ENCODE measurements at places on chromosomes 2 and 18. TPM values are rescaled to one million over a fixed set of nuclear protein-coding genes. Genes with fewer than 3 reads are reported as not detected.

PRKAG3 gene
- total RNA-seq = 49.6 TPM

CRYGC gene
- not detected for total RNA-seq

- DNase-seq = peak; percentile 49
Observed at GRCh38 chr18:22170421-22171257, 1.2 kb downstream of the GATA6 start.

- DNase-seq = no peak
Observed at GRCh38 chr2:78780256-78780655, 245.2 kb upstream of the REG3G start.

NDUFAF7 gene
- total RNA-seq = 21.8 TPM

GRCh38 chr2:19881221-19881907, 20.4 kb downstream of the TTC32 start:
- DNase-seq = no peak

- no peak for DNase-seq
Observed at GRCh38 chr2:85668009-85668856, at the start of gene SFTPB. Gene SFTPB (minus strand): TSS chr2:85668199. CDS start chr2:85668183, 16 bp downstream.

Data from psoas muscle (tissue), 8 donors.